ENCODE measurements at places on chromosomes 4 and X.

DNA sequence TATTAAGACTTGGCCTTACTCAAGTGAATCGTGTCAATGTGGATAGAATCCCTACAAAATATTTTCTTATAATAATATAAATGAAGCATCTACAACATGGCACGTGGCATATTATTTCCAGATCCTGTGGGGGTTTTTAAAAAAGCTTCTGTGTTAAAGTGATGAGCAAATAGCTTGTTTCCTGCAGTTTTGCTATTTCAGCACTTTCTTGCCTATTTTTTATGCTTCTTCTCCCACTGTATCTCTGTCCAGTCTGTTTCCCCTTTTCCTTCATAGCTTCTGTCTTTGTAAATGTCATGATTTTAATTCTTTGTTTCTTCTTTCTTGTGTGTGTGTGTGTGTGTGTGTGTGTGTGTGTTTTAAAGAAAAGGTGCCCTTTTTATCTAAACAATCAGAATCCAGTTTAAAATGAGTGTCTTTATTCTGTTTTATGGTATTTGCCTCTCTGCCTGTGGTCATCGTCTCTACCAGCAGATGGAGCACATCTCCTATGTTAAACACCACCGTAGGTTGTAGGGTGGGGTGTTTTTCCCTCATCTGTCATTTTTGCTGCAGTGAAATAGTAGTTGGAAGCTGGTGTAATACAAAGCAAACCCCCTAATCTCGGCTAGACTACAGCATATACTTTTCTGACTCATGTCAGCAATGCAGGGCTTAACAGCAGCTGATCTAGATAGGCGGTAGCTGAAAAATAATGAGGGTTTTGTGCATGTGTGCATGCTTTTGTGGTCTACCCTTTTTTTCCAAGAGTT is 33.1 kb downstream of the FTHL17 start:
- peak; percentile 78 for DNase-seq

DNA sequence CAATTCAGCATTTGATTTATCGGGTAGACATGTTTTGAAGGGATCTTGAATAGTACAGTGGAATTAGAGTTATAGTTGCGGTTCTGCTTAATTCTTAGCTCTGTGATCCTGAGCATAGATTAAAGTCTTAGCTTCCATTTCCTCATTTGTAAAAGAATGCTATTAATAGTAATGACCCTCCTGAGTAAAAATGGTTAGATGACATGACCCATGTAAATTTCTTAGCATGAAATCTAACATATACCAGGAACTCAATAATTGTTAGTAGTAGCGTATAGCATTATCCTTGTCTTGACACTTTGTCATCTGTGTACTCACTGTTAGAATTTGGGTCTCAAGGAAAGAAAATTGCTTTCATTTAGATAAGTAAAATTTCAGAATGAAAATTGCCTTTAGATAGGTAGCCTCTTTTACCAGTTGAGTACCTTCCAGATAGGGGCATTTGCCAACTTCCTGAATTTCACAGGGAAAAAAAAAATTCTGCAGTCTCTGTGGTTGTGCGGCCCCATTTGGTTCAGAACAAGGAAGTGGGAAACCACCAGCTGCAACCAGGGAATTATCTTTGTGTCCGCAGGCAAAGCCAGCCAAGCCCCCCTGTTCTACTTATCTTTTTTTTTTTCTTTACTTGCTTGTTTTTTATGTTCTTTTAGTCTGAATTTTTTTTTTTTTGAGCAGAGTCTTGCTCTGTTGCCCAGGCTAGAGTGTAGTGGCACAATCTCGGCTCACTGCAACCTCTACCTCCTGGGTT is 86.9 kb downstream of the TMEM164 start:
- DNase-seq: no peak

DNA sequence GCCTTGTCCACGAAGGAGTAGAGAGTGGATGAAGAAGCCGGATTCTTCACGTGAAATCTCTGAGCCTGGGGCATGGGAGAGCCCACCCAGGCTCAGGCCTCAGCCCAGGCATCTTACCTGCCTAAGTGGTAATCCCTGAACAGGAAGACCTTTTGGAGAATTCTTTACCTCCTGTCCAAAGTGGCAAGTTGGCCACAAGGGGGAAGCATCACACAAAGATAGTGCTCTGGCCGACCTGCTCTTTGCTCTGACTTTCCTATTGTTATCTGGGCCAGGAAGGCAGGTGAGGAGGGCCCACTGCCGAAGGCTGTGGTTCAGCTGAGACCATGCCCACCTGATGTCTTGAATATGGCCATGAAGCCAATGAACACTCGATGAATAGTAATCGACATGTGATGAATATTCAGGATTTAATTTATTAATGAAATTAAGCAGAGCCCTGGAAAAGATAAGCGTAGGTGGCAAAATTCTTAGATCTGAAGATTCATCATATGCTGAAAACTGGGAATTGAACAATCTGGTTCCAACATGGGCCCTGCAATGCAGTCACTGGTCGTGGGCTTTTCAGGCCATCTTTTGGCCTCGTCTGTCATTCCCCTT is 93.8 kb downstream of the PDGFRA start:
- DNase-seq: peak; percentile 55

GRCh38 chrX:101813200-101813599 is 118.6 kb downstream of the ZMAT1 start:
- no peak for DNase-seq

- no peak for DNase-seq
These were observed 141.8 kb upstream of the PCDH18 start for GRCh38 chr4:137674066-137674465.

DNA sequence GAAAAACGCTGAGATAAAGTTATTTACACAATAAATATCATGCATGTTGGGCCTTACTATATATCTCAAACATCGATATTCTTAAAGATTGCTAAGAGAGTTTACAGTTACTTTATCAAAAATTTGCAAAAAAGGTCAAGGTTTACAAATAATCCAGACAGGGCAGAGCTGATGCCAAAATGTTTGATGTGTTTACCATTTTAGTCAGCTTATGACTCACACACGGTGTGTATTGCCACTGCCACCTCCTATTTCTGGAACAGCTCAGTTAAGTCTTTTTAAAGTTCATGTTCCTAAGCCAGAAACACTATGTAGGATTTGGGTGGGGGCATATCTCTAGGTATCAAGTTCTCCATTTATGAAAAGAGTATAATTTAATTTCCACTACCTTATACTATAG is 580.6 kb downstream of the INPP4B start:
- DNase-seq: no peak

DNA sequence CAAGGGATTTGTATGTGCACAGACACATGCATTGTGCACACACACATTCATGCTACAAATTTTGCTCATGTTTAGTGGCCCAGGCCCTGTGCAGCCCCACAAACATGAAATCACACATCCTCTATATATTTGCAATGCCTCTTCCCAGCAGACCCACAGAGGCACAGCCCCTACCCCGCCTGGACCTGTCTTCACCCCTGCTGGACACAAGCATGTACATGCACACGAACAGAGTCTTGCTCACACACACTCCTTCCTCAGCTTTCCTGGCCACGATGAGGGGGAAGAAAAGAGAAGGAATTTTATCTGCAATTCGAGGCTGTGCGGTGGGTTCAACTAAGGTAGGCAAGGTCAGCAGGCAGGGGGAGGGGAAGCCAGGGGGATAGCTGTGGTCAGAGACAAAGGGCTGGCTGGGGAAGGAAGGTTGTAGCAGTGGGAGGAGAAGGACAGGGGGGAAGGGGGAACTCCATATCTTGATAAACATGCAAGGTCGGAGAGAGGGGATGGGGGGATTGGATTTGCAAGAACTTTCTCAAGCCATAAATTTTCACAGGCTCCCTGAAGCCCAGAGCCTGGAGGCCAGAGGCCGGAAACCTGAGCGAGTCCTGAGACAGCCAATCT is 156.4 kb downstream of the EFNB1 start:
- no peak for DNase-seq

GRCh38 chrX:46117234-46117633 is 428.0 kb downstream of the ZNF674 start:
- no peak for DNase-seq

DNA sequence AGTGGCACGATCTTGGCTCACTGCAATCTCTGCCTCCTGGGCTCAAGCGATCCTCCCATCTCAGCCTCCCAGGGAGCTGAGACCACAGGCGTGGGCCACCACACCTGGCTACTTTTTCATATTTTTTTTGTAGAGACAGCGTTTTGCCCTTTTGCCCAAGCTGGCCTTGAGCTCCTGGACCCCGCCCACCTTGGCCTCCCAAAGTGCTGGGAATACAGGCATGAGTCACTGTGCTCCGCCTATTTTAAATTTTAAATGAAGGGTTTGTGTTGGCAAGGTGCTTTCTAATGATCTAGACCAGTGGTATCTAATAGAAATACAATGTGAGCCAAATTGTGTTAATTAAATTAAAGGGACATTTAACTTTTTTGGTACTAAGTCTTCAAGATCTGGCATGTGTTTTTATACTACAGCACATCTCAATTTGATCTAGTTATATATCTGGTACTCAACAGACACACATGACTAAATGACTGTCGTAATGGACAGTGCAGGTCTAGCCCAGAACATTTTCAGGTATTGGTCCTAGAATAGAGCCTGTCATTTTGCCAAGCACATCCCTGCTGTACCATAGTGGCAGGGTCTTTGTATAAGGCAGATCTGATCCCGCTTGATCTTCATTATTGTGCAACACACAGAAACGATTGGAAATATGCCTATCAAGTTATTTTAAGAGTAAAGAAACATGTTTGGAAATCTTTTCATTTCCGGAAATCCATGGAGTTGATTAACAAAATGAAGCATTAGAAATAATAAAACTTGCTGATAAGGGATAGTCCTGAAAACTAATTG is 7.3 kb downstream of the PGK1 start:
- no peak for DNase-seq

DNA sequence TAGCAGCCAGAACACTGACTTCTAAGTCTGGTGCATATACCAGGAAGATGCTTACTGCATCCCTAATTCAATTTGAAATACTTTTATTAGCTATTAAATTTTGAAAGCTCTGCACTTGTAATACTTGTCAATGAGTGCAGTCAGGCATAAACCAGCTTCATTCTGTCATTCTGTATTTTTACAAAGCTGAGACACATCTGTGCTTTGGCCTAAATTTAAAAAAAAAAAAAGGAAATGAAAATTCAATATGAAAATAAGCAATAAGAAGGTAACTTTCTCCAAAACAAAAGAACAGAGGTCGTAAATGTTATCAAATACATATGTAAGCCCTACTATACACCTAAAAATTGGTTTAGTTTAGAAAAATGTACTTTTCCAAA is 7.0 kb downstream of the SMIM14 start:
- DNase-seq: no peak

DNA sequence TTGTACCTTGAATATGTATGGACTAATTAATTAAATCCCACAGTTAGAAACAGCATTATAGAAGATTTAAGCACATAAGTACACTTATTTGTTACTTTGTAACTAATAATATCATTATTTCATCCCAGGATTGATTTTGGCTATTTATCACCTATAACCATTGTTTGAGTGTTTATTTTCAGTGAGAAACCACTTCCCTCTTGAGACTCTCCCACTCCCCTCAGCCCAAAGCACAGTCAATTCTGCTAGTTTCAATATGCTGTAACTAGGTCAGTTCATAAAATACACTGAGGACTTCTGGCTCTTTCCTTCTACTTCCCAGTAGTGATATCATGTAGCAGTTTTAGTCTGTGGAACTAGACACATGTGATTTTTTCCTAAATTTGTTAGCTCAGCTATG is 16.3 kb downstream of the OFD1 start:
- DNase-seq: no peak

DNA sequence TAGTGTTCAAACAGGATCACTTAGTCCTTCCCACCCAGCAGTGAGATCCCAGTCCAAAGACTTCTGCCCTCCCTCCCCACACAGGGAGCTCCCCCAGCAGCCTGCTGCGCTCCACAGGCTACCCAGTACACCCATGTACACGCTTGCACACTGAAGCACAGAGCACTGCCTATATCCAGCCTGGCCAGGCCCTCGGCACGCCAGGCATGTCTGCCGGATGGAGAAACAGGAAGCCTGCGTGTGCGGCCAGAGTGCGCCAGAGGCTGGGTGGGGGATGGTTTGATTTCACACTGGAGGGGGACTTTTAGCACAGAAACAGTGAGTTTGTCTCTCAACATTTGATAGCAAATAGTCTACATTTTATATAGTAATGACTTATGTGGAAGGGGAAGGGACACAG is 833.5 kb upstream of the IGFBP7 start:
- peak; percentile 41 for DNase-seq

- DNase-seq: peak; percentile 27
These were observed 3.7 kb downstream of the ZFP92 start for GRCh38 chrX:153414856-153415510.

- DNase-seq: no peak
These were observed 198.9 kb downstream of the ANK2 start for GRCh38 chr4:113248320-113248719.

DNA sequence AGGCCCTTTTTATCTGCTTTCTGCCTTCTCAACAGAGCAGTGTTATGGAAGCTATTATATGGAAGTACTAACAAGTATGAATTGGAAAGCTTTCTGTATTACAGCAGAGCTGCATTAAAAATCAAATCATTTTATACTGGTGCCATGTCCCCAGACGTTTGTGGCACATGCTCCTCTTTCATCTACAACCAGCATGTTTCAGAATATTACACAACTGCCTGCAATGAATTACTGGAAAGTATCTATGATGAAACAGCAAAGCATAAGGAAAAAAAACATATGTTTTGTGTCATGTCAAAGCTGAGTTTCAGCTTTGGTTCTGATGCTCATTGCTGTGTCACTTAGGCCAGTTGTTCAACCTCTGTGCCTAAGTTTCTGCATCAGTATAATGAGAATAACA is 576.8 kb downstream of the GBA3 start:
- DNase-seq: peak; percentile 1

DNA sequence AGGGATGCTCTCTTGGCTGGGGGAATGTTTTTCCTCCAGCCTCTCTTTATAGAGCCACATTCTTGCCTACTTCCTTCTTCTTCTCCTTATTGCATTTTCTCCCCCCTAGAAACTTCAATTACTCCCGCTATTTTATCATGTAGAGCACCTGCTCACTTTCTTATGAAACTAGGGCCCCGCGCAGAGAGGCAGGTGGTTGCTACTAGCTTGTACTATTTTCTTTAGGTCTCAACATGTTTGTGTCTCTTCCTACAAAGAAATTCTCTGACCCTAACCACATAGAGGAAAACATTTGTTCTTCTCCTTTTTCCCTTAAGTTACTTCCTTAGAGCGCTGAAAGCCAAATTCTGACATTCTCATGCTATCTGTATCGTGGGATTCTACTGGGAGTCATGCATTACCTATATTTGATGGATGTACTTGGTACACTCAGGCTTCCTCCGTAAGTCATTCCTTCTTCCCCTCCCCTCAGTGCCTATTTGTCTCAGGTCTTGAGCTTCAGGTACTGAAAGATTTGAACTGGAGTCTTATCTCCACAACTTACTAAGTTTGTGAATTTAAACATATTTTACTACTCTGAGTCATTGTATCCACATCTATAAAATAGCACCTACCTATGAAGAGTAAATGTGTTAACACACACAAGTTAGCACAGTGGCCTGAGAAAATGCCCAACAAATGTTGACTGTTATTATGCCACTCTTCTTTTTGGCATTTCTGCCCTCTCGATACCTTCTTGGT is 159.1 kb upstream of the LEF1 start:
- DNase-seq: no peak
